ENCODE measurements at places on chromosomes 1 and 21. TPM values are rescaled to one million over a fixed set of nuclear protein-coding genes. Genes with fewer than 3 reads are reported as not detected.

NRAS gene
- total RNA-seq = 81.3 TPM

S100A7 gene
- not detected for total RNA-seq

PRRX1 gene
- 1.3 TPM for total RNA-seq

IL6R gene
- total RNA-seq = 15.9 TPM

ANKRD34A gene
- total RNA-seq = under 0.01 TPM

KRTAP19-3 gene
- not detected for total RNA-seq

PTGFR gene
- total RNA-seq = 0.09 TPM

PGBD5 gene
- total RNA-seq = under 0.01 TPM

FBLIM1 gene
- 96.4 TPM for total RNA-seq

OR2G6 gene
- not detected for total RNA-seq

TDRD5 gene
- total RNA-seq = 0.09 TPM

CXADR gene
- total RNA-seq = 71.3 TPM

APOBEC4 gene
- total RNA-seq = not detected

GNG4 gene
- 0.43 TPM for total RNA-seq

TCHHL1 gene
- not detected for total RNA-seq

MIXL1 gene
- not detected for total RNA-seq

HMCN1 gene
- total RNA-seq = 16.8 TPM

CACNA1E gene
- total RNA-seq = not detected

PLA2G2D gene
- not detected for total RNA-seq

EPHB2 gene
- total RNA-seq = 21.2 TPM

FMO4 gene
- 2.0 TPM for total RNA-seq

PDPN gene
- total RNA-seq = 62.9 TPM

DCST2 gene
- total RNA-seq = 0.11 TPM

S100A1 gene
- total RNA-seq = not detected

ATAD3C gene
- total RNA-seq = 0.11 TPM

RORC gene
- not detected for total RNA-seq

FAM163A gene
- 0.09 TPM for total RNA-seq

DMBX1 gene
- not detected for total RNA-seq

OR2L2 gene
- total RNA-seq = not detected

UMODL1 gene
- not detected for total RNA-seq

SPRR2E gene
- not detected for total RNA-seq

ST6GALNAC3 gene
- 110 TPM for total RNA-seq

F3 gene
- total RNA-seq = 9.3 TPM

DNM3 gene
- total RNA-seq = 1.5 TPM

OR2T35 gene
- total RNA-seq = not detected

FNDC10 gene
- total RNA-seq = 0.65 TPM

STUM gene
- 0.33 TPM for total RNA-seq

RGSL1 gene
- total RNA-seq = not detected

TFF3 gene
- total RNA-seq = 163 TPM

BLACAT1 gene
- total RNA-seq = not detected

S100A12 gene
- total RNA-seq = not detected

CR2 gene
- total RNA-seq = not detected

ABCG1 gene
- 186 TPM for total RNA-seq

PRDM2 gene
- 9.2 TPM for total RNA-seq

SNX7 gene
- total RNA-seq = 34.1 TPM

SYCP1 gene
- not detected for total RNA-seq

HSPA6 gene
- total RNA-seq = 0.22 TPM

ERICH3 gene
- total RNA-seq = not detected

AHCTF1 gene
- total RNA-seq = 32.1 TPM

Data from dermis lymphatic vessel endothelial cell (primary cell).